ENCODE measurements at places on chromosomes 16 and 17.

DNA sequence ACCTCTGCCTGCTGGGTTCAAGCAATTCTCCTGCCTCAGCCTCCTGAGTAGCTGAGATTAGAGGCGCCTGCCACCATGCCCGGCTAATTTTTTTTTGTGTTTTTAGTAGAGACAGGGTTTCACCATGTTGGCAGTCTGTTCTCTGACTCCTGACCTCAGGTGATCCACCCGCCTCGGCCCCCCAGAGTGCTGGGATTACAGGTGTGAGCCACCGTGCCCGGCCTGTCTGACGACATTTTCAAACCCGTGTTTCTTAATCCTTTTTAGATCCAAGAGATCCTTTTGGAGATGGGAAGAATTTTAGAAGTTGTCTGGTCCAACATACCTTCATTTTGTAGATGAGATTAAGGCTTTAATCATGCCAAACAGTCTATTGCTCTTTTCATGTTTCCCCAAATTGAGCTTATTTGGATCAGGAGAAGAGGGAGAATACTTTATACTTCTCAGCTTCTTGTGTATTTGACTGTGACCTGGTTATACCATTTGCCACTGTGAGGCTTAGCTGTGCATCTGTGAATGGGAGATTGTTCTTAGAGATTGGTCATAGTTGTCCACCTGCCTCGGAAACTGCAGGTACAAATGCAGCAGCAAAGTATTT lies 25.8 kb downstream of the USP10 start:
- H3K4me1 ChIP-seq: peaks cover 46% of the 10 kb centered on the region
- peaks cover 3% of the 10 kb centered on the region for H3K36me3 ChIP-seq
- H3K27me3 ChIP-seq: no peaks in the 10 kb centered on the region
- no peak overlapping the region for H3K27ac ChIP-seq
- no peak for DNase-seq
- no peak overlapping the region for H3K4me3 ChIP-seq

DNA sequence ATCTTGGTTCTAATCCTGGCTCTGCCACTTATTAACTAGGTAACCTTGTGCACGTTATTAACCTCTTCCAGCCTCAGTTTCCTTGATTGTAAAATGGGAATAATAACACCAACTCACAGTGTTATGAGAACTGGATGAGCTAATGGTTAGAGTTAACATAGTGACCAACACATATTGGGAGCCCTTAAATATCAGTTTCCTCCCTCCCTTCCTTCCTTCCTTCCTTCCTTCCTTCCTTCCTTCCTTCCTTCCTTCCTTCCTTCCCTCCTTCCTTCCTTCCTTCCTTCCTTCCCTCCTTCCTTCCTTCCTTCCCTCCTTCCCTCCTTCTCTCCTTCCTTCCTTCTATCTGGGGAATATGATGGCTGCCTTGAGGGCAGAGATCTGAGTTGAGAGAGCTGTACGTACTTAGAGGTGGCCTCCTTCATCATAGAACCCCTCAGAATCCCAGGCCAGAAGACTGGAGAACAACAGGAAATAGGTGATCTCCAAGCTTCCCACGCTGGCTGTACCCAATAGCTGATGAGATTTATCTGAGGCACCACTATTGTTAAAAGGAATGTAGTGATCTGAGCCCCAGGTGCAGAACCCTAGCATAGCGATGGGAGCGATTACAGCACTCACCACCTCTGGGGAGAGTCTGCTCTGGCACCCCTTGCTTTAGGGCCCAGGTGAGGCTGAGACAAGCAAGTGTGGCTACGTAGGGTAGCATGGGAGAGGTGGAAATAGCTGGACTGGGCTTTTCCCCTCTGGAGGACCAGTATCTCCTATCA lies 26.2 kb downstream of the CCR7 start:
- H3K36me3 ChIP-seq: no peaks in the 10 kb centered on the region
- peaks cover 56% of the 10 kb centered on the region for H3K4me1 ChIP-seq
- DNase-seq: no peak
- peak overlapping the region; percentile 25 for H3K4me3 ChIP-seq
- H3K27ac ChIP-seq: peak overlapping the region; percentile 39

DNA sequence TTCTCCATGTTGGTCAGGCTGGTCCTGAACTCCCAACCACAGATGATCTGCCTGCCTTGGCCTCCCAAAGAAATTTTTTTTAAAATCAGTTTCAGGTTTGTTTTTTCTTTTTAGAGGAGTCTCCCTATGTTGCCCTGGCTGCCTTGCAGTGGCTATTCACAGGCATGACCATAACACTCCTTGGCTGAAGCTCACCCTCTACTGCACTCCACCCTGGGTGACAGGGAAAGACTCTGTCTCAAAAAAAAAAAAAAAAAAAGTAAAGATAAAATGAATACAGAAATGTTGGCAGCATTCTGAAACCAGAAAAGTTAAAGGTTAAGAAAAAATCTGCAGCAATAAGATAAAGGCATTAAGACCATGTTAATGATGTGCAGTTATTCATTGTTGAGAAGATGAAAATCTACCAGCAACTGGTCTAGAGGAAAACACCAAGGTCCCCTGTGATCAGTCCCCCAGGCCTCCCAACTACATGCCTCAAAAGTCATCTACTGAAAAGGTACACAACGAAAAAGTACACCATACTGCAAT lies 15.1 kb downstream of the YWHAE start:
- H3K27ac ChIP-seq: peak overlapping the region; percentile 45
- H3K4me1 ChIP-seq: peaks cover 65% of the 10 kb centered on the region
- no peak overlapping the region for H3K4me3 ChIP-seq
- H3K36me3 ChIP-seq: no peaks in the 10 kb centered on the region
- H3K27me3 ChIP-seq: peaks cover 2% of the 10 kb centered on the region

DNA sequence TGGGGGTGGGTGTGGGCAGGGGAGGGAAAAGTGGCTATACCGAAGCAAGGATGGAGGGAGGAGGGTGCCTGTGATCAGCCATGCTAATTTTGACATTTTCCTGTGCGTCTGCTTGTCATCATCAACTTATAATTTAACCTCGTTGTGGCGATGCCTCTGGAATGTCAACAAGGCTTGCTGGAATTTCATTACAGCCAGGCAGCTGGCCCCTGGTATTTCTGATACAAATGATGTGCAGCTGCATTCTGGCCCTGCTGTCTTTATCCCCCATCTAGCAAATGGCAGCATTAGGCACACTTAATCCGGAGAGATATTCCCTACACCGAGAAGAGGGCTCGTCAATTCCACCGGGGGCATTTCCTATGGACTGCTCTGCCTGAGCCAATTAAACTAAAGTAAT lies 278.3 kb upstream of the CCL2 start:
- no peak for DNase-seq
- no peak overlapping the region for H3K4me3 ChIP-seq
- no peaks in the 10 kb centered on the region for H3K4me1 ChIP-seq
- no peaks in the 10 kb centered on the region for H3K27me3 ChIP-seq
- H3K27ac ChIP-seq: no peak overlapping the region

DNA sequence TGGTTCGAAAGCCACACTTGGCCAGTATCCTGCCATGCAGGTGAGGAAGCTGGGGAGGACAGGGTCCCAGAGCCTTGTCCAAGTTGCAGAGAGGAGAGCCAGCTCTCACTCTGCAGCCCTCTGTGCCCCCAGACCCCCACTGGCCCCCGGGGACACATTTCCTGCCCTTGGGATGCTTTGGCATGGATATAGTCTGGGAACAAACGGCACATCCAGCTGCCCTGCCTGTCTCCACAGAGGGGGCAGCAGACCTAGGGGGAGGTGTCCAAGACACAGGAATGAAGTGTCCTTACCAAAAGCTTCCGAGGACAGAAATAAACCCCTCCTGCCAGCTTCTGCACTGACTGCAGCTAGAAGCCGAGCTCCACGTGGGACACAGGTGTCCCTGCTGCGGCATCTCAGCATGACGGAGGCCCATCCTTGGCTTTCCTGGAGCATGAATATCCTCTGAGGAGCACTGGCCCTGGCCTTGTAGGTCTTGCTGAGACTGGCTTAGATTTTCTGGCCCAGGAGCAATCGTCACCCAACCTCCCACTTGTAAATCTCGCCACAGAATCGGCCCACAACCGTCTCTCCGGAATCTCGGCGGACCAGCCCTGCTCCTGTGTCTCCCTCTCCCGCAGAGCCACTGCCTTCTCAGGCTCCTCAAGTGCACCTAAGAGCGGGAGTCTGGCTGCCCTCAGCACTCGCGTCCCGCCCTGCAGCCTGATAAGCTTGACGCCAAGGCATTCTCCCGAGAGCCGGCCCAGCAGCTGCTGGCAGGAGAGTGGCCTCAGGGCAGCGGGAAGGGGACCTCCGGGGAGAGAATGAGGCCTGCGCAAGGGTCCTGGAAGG lies 1.1 kb upstream of the CAPN15 start:
- H3K36me3 ChIP-seq: no peaks in the 10 kb centered on the region
- H3K4me1 ChIP-seq: peaks cover 44% of the 10 kb centered on the region
- H3K4me3 ChIP-seq: peak overlapping the region; percentile 74
- H3K27ac ChIP-seq: peak overlapping the region; percentile 77

DNA sequence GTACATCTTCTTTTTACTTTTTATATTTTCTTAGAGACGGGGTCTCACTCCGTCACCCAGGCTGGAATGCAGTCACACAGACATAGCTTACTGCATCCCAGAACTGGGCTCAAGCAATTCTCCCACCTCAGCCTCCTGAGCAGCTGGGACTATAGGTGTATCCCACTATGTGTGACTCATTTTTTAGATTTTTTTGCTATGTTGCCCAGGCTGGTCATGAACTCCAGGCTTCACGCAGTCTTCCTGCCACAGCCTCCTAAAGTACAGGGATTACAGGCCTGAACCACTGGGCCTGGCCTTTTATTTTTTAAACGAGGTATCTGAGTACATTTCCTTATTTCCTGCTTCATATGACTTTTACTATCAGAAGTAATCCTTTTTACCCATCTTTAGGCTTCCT lies 48.0 kb downstream of the GLG1 start:
- no peak for DNase-seq

- H3K27me3 ChIP-seq: peaks cover 18% of the 10 kb centered on the region
- no peak for DNase-seq
- H3K4me1 ChIP-seq: no peaks in the 10 kb centered on the region
- H3K4me3 ChIP-seq: no peak overlapping the region
- H3K36me3 ChIP-seq: no peaks in the 10 kb centered on the region
- no peak overlapping the region for H3K27ac ChIP-seq
Observed at GRCh38 chr17:77802811-77803220, 155.7 kb upstream of the TNRC6C start.

GRCh38 chr17:42787266-42787665 lies 6.9 kb downstream of the WNK4 start:
- no peak overlapping the region for H3K4me3 ChIP-seq
- H3K27ac ChIP-seq: no peak overlapping the region
- no peak for DNase-seq

DNA sequence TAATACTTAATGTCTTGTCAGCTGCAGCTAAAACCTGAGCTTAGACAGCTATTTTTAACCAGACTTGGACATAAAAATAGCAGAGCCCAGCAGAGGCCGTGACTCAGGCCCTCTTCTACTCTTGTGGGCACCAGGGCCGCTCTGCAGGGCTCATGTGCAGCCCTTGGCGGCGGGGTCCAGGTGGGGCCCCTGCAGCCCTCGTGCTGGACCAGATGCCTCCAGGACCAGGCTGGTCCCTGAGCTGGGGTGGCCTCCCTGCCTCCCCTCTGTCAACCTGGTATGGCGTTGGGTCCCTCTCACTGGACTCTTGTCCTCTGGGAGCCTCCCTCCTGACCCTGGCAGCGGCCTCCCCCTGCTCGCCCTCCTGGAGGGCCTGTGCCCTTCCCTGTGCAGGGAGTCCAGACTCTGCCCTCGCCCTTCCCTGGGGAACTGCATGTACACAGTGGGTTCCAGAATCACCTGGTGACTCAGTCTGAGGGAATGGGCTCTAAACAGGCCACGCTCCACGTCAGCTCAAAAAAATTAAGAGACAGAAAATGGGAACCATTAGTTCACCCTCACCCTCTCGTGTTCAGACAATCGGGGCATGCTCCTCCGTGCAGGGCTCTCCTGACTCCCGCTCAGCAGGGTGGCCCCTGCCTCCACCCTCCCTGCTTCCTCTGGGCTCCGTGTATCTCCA lies 9.7 kb downstream of the CDK5R1 start:
- peaks cover 33% of the 10 kb centered on the region for H3K4me1 ChIP-seq
- no peak for DNase-seq
- no peaks in the 10 kb centered on the region for H3K36me3 ChIP-seq
- no peak overlapping the region for H3K4me3 ChIP-seq

- DNase-seq: no peak
- H3K4me3 ChIP-seq: no peak overlapping the region
- H3K36me3 ChIP-seq: peaks cover 28% of the 10 kb centered on the region
- no peaks in the 10 kb centered on the region for H3K27me3 ChIP-seq
Observed at GRCh38 chr17:15456972-15457722, 10.3 kb downstream of the CDRT4 start.

DNA sequence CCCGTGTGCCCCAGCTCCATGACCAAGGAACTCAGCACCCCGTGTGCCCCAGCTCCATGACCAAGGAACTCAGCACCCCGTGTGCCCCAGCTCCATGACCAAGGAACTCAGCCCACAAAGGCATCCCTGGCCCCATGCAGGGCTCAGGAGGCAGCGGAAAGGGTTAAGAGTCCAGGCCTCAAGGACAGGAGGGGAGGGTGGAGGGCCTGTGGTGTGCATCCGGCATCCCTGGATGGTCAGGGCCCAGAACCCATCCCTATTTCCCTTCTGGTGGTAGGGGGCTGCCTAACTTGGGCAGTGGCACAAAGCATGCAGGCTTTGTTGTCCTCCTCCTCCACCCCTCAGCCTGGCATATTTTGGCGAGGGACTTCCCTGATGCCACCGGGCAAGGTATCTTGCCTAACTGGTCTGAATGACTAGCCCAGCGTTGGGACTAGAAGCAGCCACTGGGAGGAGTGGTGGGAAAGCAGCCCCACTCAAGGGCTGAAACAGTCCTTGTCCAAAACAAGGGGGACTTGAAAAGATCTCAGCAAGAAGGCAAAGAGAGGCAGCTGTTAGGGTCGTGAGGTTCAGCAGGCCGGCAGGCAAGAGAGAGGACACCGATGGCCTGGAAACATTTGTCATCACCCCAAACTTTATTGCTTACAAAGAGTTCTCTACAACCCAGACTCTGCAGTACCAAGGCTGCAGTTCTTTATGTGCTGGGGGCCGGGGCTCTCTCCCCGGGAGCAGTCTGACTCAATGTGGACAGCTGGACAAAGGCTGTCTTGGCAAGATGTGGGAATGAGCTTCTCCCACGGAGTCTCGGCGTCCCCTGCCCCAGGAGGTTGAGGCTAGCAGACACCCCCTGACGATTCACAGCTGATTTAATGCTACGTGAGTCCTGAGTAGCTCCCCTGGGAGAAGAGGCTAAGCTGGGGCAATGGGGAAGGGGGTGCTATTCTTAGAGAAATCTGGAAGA lies 902 bp upstream of the SPATA32 start:
- peak overlapping the region; percentile 57 for H3K27ac ChIP-seq
- DNase-seq: no peak
- no peaks in the 10 kb centered on the region for H3K27me3 ChIP-seq
- peak overlapping the region; percentile 75 for H3K4me3 ChIP-seq
- peaks cover 11% of the 10 kb centered on the region for H3K4me1 ChIP-seq

All from immature natural killer cell (primary cell).